ENCODE measurements at places on chromosomes 5 and 9. TPM values are rescaled to one million over a fixed set of nuclear protein-coding genes. Genes with fewer than 3 reads are reported as not detected.

- H3K36me3 ChIP-seq: no peaks in the 10 kb centered on the region
- DNase-seq: no peak
- H3K4me3 ChIP-seq: no peak overlapping the region
- no peaks in the 10 kb centered on the region for H3K4me1 ChIP-seq
- H3K27ac ChIP-seq: no peak overlapping the region
These were observed 36.8 kb downstream of the SAXO1 start for GRCh38 chr9:18996211-18996610.

Gene CACNA1B
- total RNA-seq: 0.02 TPM

GRCh38 chr9:111078391-111079038, 40.2 kb upstream of the LPAR1 start:
- no peak overlapping the region for H3K4me3 ChIP-seq
- no peaks in the 10 kb centered on the region for H3K36me3 ChIP-seq
- no peak for DNase-seq
- H3K27ac ChIP-seq: no peak overlapping the region

DNA sequence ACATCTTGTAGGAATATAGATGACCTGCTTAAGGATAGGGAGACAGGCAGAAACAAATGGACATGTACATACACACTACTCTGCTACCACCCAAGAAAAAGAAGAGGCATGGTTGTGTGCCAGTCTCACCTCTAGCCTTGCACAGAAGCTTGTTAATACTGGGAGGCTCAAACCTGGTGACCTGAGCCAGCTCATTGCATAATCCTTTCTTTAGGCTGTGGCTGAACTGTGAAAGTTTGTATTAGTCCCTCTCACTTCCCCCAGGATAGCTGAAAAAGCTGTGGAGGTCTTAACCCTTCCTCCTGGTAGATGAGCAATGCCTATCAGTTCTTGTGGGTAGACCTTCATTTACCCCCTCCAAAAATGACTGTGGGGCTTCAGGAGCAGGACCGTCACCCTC, 28.7 kb downstream of the TPD52L3 start:
- peaks cover 4% of the 10 kb centered on the region for H3K27me3 ChIP-seq
- DNase-seq: no peak
- H3K27ac ChIP-seq: no peak overlapping the region

DNA sequence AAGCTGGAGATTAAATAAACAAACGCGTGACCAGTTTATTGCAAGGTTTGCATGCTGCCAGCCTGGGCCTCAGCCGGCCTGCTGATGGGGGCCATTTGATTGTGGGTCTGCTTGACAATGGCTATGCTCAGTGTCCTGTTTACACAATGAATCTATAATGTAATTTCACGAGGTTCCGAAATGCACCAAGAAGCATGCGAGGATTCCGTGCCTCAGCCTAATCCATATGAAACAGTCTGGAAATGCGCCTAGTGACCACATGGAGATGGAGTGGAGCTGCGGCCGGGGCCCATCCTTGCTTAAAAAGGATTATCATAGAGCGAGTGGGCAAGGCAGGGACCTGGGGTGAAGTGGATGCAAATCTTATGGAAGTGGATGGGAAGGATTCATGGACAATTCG, 382.4 kb downstream of the CDK5RAP2 start:
- no peaks in the 10 kb centered on the region for H3K4me1 ChIP-seq
- H3K27ac ChIP-seq: no peak overlapping the region
- H3K27me3 ChIP-seq: no peaks in the 10 kb centered on the region
- no peak for DNase-seq

DNA sequence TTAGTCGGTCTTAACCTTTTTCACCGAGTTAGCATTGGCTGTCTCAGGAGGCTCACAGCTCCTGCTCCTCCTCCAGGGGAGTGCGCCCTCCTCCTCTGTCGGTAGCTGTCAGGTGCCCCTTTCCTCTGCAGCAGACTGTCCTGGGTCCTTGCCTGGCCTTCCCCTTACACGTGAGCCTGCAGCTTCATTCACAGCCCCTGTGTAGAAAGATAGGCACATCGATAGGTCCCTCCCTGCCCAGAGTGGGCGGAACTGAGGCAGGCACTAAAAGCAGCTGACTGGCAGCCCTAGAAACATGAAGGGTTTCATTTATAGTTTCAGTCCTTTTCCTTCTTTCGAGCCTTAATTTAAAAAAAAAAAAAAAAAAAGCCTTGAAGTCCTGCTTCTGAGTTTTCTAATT, 17.2 kb downstream of the TENT4A start:
- H3K4me3 ChIP-seq: no peak overlapping the region
- peaks cover 18% of the 10 kb centered on the region for H3K36me3 ChIP-seq
- H3K4me1 ChIP-seq: peaks cover 88% of the 10 kb centered on the region
- DNase-seq: peak; percentile 36
- H3K27ac ChIP-seq: no peak overlapping the region

Data from activated CD4-positive, alpha-beta memory T cell treated with anti-CD3 and anti-CD28 coated beads for 36 hours (primary cell).